Calu3 (cell line): ENCODE measurements at places on chromosomes 1 and 21. TPM values are rescaled to one million over a fixed set of nuclear protein-coding genes. Genes with fewer than 3 reads are reported as not detected.

DNA sequence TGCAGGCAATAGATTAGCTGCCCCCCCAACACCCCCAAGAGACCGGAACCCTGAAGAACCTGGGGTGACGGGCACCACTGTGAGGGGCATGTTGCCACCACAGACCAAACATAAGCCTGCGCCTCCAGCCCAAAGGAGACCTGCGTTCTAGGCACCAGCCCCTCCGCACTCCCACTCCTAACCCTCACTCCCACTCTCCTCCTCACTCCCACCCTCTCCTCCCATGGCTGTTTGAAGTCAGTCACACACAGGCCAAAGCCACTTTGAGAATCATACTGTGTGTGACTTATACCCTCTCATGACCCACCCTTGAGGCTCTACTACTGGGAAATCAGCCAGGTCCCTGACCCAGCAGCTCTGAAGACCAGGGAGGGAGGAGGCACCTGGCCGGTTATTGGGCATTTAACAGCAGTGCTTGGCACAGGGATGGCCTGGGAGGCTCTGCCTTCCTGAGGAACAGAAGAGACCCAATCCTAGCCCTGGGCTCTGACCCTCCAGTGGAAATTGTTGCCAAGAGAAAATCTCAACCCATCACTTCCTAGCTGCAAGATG, 43.5 kb downstream of the FBXO2 start:
- H3K36me3 ChIP-seq: no peaks in the 10 kb centered on the region
- no peak overlapping the region for H3K4me3 ChIP-seq
- no peak overlapping the region for H3K27ac ChIP-seq
- H3K4me1 ChIP-seq: no peaks in the 10 kb centered on the region
- peaks cover 82% of the 10 kb centered on the region for H3K27me3 ChIP-seq

DNA sequence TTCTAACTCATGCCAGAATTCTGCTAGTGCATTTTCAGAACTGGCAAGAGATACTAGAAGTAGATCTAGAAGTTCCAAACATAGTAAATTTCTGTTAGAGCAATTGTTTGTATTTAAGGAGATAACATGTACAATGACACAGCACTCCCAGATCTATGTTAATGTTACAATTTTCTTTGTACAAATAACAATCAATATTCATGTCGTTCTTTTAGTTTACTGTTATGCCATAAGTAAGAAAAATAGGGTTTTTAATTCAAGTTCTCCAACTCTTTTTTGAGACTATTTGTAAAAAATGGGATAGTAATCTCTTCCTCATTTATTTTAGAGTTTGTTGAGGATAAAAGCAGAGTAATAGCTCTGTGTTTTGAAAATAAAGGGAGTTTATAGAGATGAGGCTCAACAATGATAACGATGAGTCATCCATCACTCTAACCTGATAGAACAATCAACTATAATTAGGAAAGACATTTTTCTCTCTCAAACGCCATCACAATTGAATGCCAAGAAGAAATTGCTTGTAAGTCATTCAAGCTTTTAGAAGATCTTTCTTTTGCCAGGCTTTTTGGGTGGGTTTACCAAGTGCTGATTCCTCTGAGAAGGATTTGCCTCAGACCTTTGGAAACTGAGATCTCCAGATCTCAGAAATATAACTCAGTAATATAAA, 638 bp downstream of the CD84 start:
- H3K27ac ChIP-seq: no peak overlapping the region
- H3K4me1 ChIP-seq: no peaks in the 10 kb centered on the region
- peaks cover 32% of the 10 kb centered on the region for H3K27me3 ChIP-seq
- H3K4me3 ChIP-seq: no peak overlapping the region
- DNase-seq: no peak

Gene FAM167B
- total RNA-seq: 1.5 and 1.8 TPM in 2 replicates

- H3K4me1 ChIP-seq: peaks cover 19% of the 10 kb centered on the region
- DNase-seq: no peak
- H3K27ac ChIP-seq: no peak overlapping the region
- H3K36me3 ChIP-seq: no peaks in the 10 kb centered on the region
- H3K4me3 ChIP-seq: no peak overlapping the region
These were observed 90.4 kb downstream of the SLC45A1 start for GRCh38 chr1:8408151-8408839.

DNA sequence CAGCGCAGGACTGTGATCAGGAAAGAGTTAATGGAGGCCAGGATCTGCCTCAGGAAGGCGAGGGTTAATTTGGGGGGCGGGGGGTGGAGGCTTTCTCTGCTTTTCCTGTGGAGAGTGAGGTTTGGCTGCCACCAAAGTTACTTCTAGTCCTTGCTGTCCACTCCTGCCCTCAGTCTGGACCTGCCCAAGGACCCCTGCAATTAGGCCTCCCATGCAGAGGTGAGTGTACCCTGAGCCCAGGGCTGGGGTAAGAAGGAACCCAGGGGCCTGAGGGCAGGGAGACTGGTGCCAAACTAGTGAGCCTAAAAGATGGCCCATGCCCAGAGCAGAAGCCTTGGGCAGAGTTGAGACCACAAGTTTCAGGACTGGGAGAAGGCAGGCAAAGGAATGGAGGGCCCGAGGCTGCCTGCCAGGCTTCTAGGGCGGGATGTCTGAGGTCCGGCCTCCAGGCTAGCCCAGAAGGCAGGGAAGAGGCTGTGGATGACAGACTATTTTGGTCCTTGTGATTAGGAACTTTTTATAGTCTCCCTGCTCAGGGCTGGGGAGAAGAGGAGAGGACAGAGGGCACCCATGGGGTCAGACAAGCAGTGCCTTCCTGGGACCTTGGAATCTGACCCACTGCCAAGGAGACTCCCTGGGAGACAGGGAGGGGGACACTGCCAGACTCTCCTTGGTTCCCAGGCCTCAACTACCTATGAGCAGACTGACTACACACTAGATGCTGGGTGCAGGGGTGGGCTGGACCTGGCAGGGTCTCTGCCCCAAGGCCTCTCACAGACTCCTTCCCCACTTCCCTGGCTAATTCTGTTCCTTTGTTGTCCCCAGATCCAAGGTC, at the start of gene FAM110D:
TSS of gene FAM110D (plus strand) at position 172 of the 835 bp plus-strand sequence. CDS start 2,213 bp downstream, outside the sequence.
- H3K27me3 ChIP-seq: peaks cover 18% of the 10 kb centered on the region
- no peaks in the 10 kb centered on the region for H3K4me1 ChIP-seq
- H3K27ac ChIP-seq: no peak within 1 kb of the TSS
- no peak within 1 kb of the TSS for H3K4me3 ChIP-seq
- no peak for DNase-seq
- H3K36me3 ChIP-seq: peaks cover 5% of the 10 kb centered on the region
